ENCODE measurements at places on chromosomes 2 and 18.

DNA sequence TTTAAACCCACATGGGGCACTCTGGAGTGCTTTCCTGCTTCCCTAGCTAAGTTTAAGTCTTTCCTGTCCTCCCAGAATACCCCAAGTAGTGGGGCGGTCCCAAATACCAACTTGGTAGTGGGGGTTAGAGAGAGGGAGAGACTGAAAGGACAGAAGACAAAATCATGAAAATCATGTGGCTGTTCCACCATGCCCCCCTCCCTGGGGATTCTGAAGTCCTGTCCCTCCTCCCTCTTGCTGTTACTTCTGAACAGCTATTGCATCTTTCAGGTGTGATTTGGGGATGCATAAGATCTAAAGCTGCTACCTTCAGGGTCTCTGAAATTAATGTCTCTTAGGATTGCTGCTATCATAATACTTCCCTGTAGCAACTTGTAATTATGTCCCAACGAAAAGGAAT, 266.9 kb upstream of the EPAS1 start:
- DNase-seq: no peak

GRCh38 chr2:12844511-12844910, 127.8 kb downstream of the TRIB2 start:
- DNase-seq: no peak

- DNase-seq: no peak
Observed at GRCh38 chr2:222136106-222136630, 162.6 kb downstream of the PAX3 start.

- DNase-seq: no peak
Observed at GRCh38 chr2:240632306-240632721, 7.0 kb downstream of the GPR35 start.

DNA sequence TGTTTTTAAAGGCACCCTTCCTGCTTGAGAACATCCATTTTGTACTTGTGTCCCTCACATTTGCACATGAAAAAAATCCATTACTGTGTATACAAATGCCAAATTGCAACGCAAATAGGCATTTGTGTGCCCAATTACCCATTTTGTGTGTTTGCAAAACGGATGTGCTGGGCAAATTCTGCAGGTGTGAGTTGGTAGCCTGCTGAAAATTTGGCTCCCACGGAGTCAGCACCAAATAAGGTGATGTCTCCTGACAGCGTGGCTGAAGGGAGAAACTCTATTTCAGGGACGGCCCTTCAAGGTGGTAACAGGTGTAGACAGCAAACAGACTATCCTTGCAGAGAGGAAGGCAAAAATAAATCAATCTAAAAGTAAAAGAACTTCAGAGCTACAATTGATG, 661.1 kb downstream of the BCL11A start:
- DNase-seq: no peak

GRCh38 chr2:204019572-204020501, 83.3 kb downstream of the ICOS start:
- no peak for DNase-seq

DNA sequence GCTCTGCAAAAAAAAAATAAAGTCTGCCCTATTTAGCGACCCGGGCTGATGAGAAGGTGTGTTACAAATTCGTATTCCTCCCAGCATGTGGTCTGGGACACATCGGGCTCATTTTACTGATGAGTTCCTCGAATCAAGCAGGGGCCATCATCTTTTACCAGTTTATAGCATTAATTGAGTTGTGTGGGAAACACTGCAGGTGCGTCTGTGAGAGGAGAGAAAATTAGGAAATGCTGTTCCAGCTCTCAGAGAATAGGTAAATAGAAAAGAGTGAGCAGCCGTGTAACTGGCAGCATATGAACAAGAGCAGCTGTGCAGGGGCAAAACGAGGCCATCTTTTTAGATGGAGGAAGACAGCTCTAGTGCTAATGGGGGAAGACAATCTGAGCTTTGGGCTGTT, 216.7 kb downstream of the SETBP1 start:
- DNase-seq: no peak

Data from CD4-positive, alpha-beta T cell (primary cell).